Right lung (tissue), 10 donors: ENCODE measurements at places on chromosomes 12 and 14. TPM values are rescaled to one million over a fixed set of nuclear protein-coding genes. Genes with fewer than 3 reads are reported as not detected.
A peak's percentile ranks its signal among the peaks of the same experiment; 100 is the strongest.

DNA sequence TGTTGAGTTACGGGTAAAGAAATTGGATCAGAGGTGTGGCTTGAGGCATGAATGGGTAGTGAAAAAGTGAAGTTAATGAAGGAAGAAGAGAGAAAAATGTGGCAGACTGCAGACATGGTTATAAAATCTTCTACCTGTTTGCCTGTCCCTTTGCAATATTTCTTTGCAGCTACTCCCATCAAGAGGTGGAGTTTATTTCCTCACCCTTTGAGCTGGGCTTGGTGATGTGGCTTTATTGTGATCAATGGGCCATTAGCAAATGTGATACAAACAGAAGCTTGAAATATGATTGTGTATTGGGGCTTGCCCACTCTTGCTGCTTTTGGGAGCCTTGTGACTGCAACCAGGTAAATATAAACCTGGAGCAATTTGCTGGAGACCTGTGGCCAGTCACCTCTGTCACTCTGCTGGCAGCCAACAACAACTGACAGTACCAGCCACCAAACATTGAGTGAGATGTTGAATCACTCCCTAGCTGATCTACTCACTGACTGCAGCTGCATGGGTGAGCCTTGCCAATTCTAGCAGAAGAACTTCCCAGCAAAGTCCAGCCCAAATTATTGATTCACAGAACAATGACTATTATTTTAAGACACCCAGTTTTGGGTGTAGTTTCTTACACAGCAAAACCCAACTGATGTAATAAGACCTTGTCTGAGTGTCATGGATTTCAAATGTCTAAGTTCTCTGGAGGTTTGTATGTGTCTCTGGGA, 151.0 kb upstream of the ATP2B1 start:
- no peak for DNase-seq

DNA sequence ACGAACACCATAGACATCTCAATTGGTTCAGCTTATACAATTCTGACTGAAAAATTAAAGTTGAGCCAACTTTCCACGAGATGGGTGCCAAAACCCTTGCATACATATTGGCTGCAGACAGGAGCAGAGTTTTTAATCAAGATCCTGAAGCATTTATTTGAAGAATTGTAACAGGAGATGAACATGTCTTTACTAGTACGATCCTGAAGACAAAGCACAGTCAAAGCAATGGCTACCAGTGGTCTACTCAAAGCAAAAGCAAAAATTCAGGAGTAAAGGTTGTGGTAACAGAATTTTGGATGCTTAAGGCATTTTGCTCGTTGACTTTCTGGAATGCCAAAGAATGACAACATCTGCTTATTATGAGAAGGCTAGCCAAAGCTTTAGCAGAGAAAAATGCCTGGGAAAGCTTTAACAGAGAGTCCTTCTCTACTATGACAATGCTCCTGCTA, 20.7 kb downstream of the ZDHHC17 start:
- peak; percentile 75 for DNase-seq

GLT8D2 gene
- 29.5 TPM for polyA plus RNA-seq

GRCh38 chr14:81655423-81656314, 122.0 kb upstream of the SEL1L start:
- DNase-seq: no peak

- no peak for DNase-seq
These were observed 433.8 kb downstream of the FUT8 start for GRCh38 chr14:65846196-65846868.

- DNase-seq: no peak
These were observed 11.0 kb downstream of the SERPINA9 start for GRCh38 chr14:94465042-94465441.

DNA sequence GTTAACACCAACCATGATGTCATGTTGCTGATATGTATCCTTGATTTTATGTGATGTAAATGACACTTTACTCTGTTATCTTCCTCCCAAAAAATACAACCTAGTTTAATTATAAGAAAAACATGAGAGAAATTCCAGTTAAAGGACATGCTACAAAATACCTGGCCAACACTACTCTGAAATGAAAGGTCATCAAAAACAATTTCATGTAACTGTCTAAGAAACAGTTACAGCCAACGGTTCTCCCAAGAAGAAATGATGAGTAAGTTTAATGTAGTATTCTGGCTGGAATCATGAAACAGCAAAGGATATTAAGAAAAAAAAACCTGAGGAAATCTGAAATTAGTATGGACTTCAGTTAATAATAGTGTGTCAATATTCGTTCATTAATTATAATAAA, 653.3 kb upstream of the FOXG1 start:
- no peak for DNase-seq

DNA sequence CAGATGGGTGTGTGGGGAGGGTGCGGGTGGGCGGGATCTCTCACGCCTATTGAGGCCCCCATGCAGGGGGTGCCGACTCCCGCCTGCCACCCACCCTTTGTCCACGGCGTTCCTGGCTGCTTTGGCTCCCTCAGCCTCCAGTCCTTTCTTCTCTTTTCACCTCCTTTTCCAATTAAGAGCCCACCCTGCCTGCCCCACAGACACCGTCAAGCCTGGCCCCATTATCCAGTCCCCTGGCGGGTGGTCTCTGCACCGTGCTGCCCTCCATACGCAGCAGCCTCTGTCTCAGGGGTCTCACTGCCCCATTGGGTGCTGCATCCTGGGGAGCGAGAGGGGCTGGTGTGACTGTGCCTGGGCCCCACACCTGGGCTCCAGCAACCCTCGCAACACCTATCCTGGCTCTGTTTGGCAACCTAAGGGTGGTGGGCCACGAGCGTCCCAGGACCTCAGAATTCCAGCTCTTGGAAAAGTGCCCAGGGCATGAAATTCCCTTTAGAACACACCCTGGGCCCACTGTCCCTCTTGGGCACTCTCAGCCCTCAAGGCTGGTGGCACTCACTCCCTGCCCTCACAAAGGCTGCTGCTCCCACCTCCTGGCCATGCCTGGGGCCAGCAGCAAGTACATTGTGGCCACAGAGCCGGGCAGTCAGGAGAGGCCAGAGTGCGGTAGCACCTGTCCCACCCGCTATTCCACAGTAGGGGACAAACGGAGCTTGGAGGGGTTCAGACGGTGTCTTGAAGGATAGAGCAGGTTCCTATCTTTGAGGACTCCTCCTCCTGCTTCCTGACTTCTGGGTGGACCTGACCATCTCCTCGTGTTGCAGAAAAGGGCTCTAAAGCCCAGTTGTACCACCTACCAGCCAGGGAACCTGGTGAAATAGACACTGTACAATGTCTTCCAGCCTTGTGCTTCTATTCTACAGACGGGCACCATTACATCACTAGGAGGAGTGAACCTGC, 114.1 kb downstream of the KIF26A start:
- no peak for DNase-seq

IFNG-AS1 gene
- 0.31 TPM for polyA plus RNA-seq

DNA sequence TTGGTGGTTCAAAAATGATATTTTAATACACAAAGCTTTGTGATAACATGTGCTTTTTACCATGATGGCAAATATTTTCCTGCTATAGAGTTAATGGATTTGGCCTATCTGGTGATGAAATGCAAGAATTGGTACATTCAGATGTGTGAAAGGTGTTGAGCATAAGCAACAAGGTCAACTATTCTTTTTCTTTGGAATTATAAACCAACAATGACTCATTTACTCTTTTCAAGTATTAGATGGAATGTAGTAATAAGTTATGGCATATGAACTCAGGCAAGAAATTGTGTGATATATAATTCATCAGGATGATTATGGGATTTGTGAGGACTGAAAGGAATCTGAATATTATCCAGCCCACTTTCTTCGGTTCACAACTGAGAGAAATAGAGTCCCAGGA, 471.4 kb downstream of the ETNK1 start:
- DNase-seq: no peak
